ENCODE measurements at places on chromosomes 3 and 15. TPM values are rescaled to one million over a fixed set of nuclear protein-coding genes. Genes with fewer than 3 reads are reported as not detected.

GRCh38 chr3:107117922-107118536 lies 259.2 kb upstream of the CCDC54 start:
- no peak overlapping the region for H3K4me3 ChIP-seq
- DNase-seq = peak; percentile 75
- no peak overlapping the region for H3K27ac ChIP-seq
- no peaks in the 10 kb centered on the region for H3K4me1 ChIP-seq

DNA sequence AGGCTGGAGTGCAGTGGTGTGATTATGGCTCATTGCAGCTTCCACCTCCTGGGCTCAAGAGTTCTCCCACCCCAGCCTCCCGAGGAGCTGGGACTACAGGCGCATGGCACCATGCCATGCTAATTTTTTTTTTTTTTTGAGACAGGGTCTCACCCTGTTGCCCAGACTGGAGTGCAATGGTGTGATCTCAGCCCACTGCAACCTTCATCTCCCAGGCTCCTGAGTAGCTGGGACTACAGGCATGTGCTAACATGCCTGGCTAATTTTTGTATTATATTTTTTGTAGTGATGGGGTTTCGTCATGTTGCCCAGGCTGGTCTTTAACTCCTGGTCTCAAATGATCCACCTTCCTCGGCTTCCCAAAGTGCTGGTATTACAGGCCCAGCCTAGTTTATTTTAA lies 4.0 kb downstream of the TEX9 start:
- H3K4me1 ChIP-seq = peaks cover 11% of the 10 kb centered on the region
- peaks cover 15% of the 10 kb centered on the region for H3K27me3 ChIP-seq
- no peak for DNase-seq

DNA sequence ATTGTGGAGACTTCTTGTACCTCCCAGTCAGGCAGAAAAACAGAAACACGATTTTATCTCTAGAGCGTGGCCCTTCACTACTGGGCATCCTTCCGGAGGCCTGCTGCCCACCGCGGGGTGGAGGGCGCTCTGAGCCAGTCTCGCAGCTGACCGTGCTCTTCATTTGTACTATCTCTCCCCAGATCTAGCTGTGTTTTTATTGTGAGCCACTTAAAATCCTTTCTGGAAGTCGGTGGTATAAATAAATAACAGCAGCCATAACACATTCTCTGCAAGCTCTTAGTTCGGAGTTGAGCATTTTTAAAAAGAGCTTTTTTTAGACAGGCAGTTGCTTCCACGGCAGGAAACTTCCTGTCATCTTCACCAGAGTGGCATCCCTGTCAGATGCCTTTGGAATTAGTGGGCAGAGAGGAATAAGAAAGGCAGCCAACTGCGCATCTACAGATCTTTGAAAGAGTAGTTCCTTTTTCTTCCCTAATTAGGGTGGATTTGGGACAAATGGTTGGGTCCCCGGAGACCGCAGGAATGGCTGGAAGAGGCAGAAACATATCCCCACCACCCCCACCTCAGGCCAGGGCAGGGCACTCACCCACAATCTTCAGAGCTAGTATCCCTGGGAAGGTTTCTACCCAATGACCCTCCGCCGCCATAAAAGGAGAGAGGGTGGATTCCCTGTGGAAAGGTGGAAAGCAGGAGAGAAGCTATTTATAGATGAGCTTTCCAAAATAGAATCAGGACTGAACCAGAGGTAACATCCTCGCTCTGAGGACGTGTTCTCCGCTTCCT lies 91.1 kb downstream of the TOP2B start:
- no peak overlapping the region for H3K27ac ChIP-seq
- peaks cover 8% of the 10 kb centered on the region for H3K4me1 ChIP-seq
- no peaks in the 10 kb centered on the region for H3K36me3 ChIP-seq

GRCh38 chr3:81549388-81549787 lies 212.1 kb downstream of the GBE1 start:
- no peak overlapping the region for H3K27ac ChIP-seq
- DNase-seq = no peak
- H3K4me1 ChIP-seq = no peaks in the 10 kb centered on the region

- H3K27ac ChIP-seq = no peak overlapping the region
- no peaks in the 10 kb centered on the region for H3K36me3 ChIP-seq
- H3K4me3 ChIP-seq = no peak overlapping the region
- DNase-seq = no peak
Measured at GRCh38 chr15:51190424-51191068, 95.8 kb upstream of the TNFAIP8L3 start.

COMMD2 gene
- total RNA-seq = 46.8 TPM

PLD1 gene
- total RNA-seq = 0.21 TPM

SECISBP2L gene
- 44.0 TPM for total RNA-seq

ARGFX gene
- not detected for total RNA-seq
